Endothelial cell of umbilical vein (primary cell): ENCODE measurements at places on chromosomes 12 and 14. TPM values are rescaled to one million over a fixed set of nuclear protein-coding genes. Genes with fewer than 3 reads are reported as not detected.
A peak's percentile ranks its signal among the peaks of the same experiment; 100 is the strongest.

Gene LTBP2
- 264 and 268 TPM in 2 replicates for total RNA-seq

Gene NXPH4
- total RNA-seq, result not detected in 2 replicates

Gene LRCOL1
- total RNA-seq, result 1.2 TPM in 1 of 2 replicates, not detected in the other

GRCh38 chr12:15794836-15795235 is 5.6 kb upstream of the EPS8 start:
- H3K27ac ChIP-seq, result no peak overlapping the region
- peaks cover 8% of the 10 kb centered on the region for H3K4me1 ChIP-seq
- no peaks in the 10 kb centered on the region for H3K36me3 ChIP-seq
- H3K27me3 ChIP-seq, result no peaks in the 10 kb centered on the region

DNA sequence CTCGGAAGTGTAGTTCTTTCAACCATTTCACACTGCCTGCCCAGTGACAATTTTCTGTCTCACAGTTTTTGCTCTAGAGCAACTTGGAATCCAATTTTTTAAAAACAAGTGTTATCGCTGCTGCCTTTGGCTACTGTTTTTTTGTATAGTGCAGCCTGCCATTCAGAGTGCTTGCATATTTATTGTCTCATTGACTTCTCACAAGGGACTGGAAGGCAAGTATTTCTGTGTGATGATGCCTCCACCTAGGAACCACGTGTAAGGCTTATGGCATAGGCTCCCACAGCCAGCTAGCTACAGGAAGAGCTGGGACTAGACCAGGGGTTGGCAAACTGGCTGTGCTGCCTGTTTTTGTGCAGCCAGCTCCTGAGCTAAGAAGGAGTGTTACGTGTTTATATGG is 903 bp downstream of the PARPBP start:
- H3K36me3 ChIP-seq, result no peaks in the 10 kb centered on the region
- peaks cover 17% of the 10 kb centered on the region for H3K4me1 ChIP-seq
- H3K27me3 ChIP-seq, result no peaks in the 10 kb centered on the region

- no peaks in the 10 kb centered on the region for H3K36me3 ChIP-seq
- peaks cover 22% of the 10 kb centered on the region for H3K4me1 ChIP-seq
- H3K27ac ChIP-seq, result peak overlapping the region; percentile 40
- H3K27me3 ChIP-seq, result no peaks in the 10 kb centered on the region
- no peak for DNase-seq
Observed at GRCh38 chr12:55925870-55926737, 1.6 kb downstream of the PYM1 start.

DNA sequence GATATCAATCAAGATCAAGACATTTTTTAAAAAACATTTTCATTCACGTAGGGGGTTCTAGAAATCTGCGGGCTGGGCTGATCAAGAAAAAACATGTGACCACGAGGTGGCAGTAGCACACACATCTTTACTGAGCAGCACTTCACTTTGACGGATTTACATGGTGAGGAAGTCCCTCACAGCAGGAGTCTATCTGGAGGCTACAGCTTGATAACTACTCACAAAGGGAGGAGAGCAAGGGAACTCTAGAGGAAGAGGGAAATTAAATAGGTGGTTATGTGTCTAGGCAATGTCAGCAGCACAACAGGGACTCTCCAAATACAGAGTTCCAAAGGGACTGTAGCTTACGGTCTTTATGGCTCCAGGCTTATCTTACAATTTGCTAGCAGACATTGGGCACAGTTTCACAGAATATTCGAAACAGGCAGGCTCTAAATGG is 248.1 kb downstream of the DPY19L2 start:
- no peak overlapping the region for H3K27ac ChIP-seq
- H3K36me3 ChIP-seq, result no peaks in the 10 kb centered on the region
- H3K27me3 ChIP-seq, result no peaks in the 10 kb centered on the region
- H3K4me3 ChIP-seq, result no peak overlapping the region
- peak; percentile 80 for DNase-seq
- H3K4me1 ChIP-seq, result no peaks in the 10 kb centered on the region

- peaks cover 3% of the 10 kb centered on the region for H3K27me3 ChIP-seq
- no peaks in the 10 kb centered on the region for H3K36me3 ChIP-seq
- H3K4me3 ChIP-seq, result no peak overlapping the region
- no peaks in the 10 kb centered on the region for H3K4me1 ChIP-seq
Observed at GRCh38 chr14:21112255-21112654, 11.4 kb downstream of the TMEM253 start.

GRCh38 chr12:4564818-4565217 is 2.8 kb downstream of the DYRK4 start:
- peaks cover 3% of the 10 kb centered on the region for H3K4me1 ChIP-seq
- DNase-seq, result no peak
- H3K4me3 ChIP-seq, result no peak overlapping the region
- no peaks in the 10 kb centered on the region for H3K27me3 ChIP-seq
- no peak overlapping the region for H3K27ac ChIP-seq

DNA sequence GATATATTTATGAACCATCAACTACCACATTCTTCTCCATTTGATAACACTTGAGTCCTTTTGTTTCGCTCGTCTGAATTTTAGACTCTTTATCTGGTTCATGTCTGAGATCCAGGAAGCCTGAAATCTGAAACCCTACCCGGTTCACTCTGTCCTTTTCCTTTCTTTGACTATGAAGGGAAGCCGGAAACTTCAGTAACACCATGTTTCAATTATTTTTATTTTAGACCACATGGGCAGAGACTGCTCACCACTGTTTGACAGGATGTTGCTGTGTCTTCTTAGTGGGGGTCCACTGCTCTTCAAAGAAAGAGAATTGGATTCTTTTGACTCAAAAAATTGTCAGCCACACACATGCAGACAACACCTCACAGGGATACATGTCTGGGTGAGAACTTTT is 331.9 kb upstream of the FLRT2 start:
- no peaks in the 10 kb centered on the region for H3K36me3 ChIP-seq
- H3K4me1 ChIP-seq, result no peaks in the 10 kb centered on the region
- no peak overlapping the region for H3K4me3 ChIP-seq
- H3K27me3 ChIP-seq, result no peaks in the 10 kb centered on the region
- DNase-seq, result peak; percentile 58

GRCh38 chr14:68370057-68370360 is 422.9 kb downstream of the ZFP36L1 start:
- no peak for DNase-seq
- H3K36me3 ChIP-seq, result no peaks in the 10 kb centered on the region
- H3K4me1 ChIP-seq, result peaks cover 9% of the 10 kb centered on the region
- no peaks in the 10 kb centered on the region for H3K27me3 ChIP-seq

DNA sequence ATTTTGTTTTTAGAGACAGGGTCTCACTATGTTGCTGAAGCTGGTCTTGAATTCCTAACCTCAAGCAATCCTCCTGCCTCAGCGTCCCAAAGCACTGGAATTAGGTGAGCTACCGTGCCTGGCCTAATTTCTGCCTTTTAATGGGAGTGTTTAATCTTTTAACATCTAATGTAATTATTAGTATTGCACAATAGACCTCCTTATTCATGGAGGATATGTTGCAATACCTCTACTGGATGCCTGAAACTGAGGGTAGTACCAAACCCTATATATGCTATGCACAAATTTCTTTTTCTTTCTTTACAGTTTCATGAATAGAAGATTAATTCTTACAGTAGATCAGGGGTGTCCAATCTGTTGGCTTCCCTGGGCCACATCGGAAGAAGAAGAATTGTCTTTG is 47.8 kb downstream of the MYRFL start:
- no peaks in the 10 kb centered on the region for H3K36me3 ChIP-seq
- H3K4me3 ChIP-seq, result no peak overlapping the region
- H3K4me1 ChIP-seq, result peaks cover 14% of the 10 kb centered on the region
- H3K27me3 ChIP-seq, result no peaks in the 10 kb centered on the region
- no peak overlapping the region for H3K27ac ChIP-seq
- DNase-seq, result peak; percentile 6

DNA sequence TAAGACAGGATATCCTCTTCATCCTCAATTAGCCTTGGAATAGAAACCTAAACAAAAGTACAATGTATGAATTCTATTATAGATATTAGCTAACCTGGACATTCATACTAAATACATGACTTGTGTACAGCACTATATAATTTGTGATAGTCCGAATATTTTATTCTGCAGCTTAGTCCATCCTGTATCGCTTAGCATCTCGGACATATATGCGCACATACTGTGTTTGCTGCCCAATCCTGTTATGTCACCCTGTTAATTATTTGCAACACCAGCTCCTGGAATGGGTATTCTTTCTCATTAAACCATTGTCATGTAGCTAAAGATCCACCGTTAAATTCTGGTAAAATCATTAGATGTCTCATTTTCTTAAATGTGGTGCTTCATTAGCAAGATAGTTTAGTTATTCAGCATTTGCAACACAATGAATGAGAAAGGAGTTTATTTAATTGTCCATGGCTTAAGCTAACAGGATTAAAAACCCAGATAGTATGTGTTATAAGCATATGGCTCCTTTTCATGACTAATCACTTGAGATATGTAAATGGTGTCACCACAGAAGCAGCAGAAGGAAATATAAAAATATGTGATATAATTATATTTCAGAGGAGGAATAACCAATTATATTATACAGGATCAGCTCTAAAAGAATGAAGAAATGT is 156.0 kb upstream of the ARHGAP5 start:
- no peak for DNase-seq
- no peak overlapping the region for H3K4me3 ChIP-seq
- peaks cover 5% of the 10 kb centered on the region for H3K27me3 ChIP-seq
- H3K27ac ChIP-seq, result no peak overlapping the region
- peaks cover under 1% of the 10 kb centered on the region for H3K4me1 ChIP-seq
- no peaks in the 10 kb centered on the region for H3K36me3 ChIP-seq
